GM04503 (cell line): ENCODE measurements at places on chromosomes 13 and 19.
A peak's percentile ranks its signal among the peaks of the same experiment; 100 is the strongest.

DNA sequence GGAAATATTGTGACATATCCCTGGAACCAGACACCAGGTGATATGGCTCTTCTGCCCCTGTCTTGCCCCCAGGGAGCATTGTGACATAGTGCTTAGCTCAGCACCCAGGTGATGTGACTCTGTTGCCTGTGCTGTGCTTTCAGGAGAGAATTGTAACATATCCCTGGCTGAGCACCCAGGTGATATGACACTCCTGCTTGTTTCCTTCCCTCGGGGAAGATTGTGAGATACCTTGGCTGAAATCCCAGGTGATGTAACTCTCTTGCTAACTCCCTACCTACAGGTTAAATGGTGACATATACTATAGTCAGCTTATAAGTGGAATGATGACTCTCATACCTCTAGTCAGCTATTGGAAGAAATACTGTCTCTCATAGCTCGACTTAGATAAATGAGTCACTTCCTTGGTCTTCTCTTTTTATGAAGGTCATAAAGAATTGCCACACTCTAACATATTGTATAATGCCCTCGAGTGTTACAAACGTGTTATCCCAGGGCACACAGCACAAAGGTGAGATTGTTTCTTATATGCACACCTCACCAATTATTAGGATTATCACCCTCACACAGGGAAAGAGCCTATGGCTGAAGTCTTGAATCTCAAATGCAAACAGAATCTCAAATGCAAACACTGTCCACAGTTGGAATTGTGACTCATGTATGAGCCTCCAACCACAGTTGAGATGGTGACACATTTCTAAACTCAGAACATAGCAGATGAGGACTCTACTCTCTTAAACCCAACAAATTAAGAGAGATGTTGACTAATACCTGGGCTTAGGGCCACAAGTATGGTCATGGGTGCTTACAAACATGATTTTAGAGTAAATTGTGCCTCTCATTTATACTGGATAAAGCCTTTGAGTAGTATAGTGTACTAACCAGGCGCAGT is 32.7 kb upstream of the ZNF254 start:
- DNase-seq, result peak; percentile 80

GRCh38 chr19:18218159-18218558 is 8.1 kb downstream of the PDE4C start:
- no peak for DNase-seq

- DNase-seq, result no peak
Observed at GRCh38 chr13:99103536-99103935, 97.1 kb upstream of the UBAC2 start.

DNA sequence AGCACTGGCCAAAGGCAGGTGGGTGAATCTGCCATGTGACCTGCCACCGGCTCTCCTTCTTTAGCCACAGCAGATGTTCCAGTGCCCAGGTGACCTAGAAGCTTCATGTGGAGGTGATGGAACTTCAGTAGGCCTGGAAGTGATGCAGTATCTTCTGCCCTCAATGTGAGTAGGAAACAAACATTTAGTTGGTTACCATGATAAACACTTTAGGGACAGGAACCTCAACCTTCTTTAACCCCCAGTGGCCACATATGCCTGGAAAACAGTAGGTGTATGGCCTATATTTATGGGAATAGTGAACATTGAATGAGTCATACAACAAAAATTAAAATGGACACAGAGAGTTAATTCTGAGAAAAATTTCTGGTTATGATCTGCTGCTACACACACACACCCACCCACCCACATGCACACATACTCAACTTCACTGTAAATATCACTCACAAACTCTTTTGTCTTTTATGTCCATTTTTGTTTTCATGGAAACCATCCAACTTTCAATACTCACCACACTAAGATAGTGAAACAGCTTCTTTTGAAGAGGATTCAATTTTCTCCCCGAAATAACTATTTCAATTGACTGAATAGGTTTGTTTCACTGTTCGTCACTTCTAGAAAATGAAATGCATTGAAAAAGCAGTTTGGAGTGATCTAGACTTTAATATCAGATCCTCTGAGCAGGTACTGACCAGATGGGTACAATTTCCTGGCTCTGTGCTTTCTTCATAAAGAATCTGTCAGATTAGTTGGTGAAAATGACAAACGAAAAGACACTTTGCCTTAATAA is 97.3 kb downstream of the STARD13 start:
- no peak for DNase-seq

GRCh38 chr19:41308450-41309179 is 1.4 kb upstream of the CCDC97 start:
- no peak for DNase-seq

DNA sequence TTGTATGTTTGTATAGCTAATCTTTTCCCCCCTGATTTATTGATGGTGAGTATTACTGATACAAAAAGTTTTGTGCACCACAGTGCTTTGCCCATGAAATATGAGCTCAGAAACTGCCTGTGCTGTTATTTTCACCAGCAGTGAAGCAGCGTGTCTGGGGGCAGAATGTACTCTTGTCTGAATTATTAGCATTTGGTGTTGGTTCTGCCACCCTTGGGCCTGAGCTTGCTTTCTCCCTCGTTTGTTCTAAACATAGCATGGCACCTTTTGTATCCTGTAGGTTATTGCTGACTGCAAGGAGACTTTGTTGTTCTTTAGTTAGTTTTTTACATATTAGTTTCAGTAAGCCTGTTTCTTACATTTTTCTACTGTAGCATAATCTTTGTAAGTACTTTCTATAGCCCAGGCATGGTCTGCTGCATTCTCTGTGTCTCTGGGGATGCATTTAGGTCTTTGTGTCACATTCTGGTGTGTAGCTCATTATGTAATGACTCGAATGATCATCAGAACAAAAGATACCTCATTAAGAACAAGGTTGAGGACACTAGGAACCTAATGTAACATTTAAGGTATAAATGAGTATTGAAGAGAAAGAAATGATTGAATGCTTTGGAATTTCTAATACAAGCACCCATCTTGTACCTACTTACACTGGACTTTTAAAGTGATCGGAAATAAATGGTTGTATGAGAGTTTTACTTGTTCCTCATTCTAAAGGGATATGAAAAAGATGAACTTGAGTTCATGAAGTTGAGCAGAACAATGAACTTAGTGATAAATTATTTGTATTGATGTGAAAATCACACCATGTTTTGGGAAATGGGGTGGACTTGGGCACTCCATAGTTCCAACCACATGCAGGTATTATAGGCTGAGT is 50.3 kb upstream of the GPI start:
- no peak for DNase-seq

- DNase-seq, result no peak
Observed at GRCh38 chr19:15136234-15136954, 29.2 kb downstream of the SYDE1 start.

GRCh38 chr13:80447747-80448146 is 106.8 kb upstream of the SPRY2 start:
- DNase-seq, result no peak

GRCh38 chr13:94674609-94675348 is 37.6 kb downstream of the SOX21 start:
- DNase-seq, result no peak

GRCh38 chr19:32197896-32198882 is 147.2 kb upstream of the ZNF507 start:
- no peak for DNase-seq

DNA sequence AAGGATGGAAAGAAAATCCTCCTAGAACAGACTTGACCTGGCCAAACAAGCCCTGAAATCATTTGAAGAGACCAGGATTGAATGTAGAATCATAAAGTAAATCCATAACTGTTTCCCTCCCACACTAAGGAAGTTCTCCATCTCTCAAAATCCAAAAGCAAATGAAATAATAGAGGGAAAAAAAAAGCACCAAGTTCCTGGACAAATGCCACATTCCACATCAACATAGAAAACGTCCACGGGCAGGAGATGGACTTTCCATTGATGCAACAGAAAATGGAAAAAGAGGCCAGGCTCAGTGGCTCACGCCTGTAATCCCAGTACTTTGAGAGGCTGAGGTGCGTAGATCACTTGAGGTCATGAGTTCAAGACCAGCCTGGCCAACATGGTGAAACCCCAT is 56.2 kb downstream of the INSR start:
- no peak for DNase-seq

DNA sequence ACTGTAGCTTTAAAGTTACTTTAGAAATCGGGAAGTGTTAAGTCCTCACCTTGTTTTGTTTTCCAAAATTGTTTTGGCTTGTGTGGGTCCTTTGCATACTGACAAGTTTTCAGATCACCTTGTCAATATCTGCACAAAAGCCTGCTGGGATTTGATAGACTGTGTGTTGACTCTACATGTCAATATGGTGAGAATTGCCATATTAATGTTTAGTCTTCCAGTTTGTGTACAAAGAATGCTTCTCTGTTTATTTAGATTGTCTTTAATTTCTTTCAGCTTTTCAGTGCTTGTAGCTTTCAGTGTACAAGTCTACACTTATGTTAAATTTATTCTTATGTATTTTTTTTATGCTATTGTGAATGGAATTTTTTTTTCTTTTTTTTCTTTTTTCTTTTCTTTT is 50.2 kb downstream of the SIPA1L3 start:
- no peak for DNase-seq

DNA sequence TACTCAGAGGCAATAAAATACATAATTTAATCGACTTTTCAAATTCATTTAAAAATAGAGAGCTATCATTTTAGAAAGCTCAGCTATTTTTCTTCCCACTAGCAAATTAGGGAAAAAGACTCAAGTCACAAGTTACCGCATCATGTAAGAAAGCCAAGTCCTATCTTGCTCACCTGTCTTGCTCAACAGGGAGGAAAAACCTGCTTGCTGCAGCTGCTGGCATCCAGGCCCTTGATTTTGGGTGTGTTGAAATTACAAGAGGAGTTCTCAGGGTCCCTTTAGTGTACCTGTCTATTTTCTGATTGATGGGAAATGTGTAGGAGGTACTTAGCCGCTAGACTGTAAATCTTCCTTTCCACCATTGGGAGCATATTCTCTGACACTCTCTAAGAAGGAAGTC is 22.2 kb downstream of the SLC10A2 start:
- no peak for DNase-seq

GRCh38 chr19:3234800-3235199 is 10.3 kb downstream of the CELF5 start:
- DNase-seq, result no peak

GRCh38 chr13:37769078-37769477 is 100.5 kb downstream of the TRPC4 start:
- no peak for DNase-seq

DNA sequence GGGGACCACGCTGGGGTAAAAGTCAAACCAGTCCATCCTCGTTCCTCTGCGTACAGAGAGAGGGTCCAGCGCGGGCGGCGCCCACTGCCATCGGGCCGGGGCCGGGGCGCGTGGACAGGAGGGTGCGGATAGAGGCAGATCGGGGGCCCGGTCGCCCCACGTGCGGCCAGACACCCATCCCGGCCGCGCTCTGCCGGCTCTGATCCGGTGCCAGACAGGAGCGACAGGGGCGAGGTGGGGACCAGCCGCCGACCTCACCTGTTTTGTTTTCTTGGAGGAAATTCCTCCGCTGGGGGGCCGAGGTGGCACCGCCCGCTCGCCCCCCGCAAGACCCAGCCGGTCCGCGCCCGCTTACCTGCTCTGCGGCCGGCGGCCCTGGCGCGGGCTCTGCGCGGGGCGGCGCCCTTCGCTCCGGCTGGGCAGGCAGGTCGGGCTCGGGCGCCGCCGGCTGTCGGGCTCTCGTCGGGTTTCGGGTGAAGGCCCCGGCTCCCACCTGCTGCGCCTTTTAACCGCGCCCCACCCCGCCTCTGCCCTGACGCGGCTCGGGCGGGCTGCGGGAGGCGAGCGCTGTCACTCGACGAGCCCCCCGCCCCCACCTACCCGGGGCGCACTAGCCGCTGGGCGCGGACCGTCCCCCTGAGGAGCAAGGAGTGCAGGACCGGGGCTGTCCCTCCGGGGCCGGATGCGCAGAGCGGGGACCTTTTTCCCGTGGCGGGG is at the start of gene GJB6:
Gene GJB6, minus strand, starts transcription at position 481 of the 717 bp plus-strand sequence. CDS start 8,839 bp downstream, outside the sequence.
- DNase-seq, result no peak

- no peak for DNase-seq
Observed at GRCh38 chr13:43383498-43384165, 360.2 kb downstream of the DNAJC15 start.

DNA sequence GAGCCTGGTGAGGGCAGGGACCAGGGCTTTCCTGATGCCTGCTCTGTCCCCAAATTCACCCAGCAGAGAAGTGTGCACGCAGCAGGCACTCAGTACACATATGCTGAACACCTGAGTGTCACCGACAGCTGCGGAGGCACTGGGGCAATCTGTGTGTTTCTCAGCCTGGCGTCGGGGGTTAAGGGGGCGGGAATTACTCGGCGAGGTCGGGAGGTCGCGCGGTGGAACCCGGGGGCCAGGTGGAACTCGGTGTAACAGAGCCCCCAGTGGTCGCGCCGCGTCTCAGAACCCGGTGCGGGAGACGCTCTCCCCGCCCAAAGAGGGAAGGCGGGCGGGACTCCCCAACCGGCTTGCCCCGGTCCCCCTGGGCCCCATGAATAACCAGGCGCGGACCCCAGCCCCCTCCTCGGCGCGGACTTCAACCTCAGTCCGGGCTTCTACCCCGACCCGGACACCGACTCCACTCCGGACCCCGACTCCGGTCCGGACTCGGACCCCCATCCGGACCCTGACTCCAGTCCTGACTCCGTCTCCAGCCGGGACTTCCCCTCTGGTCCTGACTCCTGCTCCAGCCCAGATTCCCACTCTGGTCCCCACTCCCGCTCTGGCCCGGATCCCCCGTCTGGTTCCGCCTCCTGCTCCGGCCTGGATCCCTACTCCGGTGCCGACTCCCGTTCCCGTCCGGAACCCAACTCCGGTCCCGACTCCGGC is at the start of gene SELENOV:
Gene SELENOV, plus strand, starts transcription at position 300 of the 711 bp plus-strand sequence. Its CDS starts 74 bp downstream, at position 374.
- DNase-seq, result no peak

DNA sequence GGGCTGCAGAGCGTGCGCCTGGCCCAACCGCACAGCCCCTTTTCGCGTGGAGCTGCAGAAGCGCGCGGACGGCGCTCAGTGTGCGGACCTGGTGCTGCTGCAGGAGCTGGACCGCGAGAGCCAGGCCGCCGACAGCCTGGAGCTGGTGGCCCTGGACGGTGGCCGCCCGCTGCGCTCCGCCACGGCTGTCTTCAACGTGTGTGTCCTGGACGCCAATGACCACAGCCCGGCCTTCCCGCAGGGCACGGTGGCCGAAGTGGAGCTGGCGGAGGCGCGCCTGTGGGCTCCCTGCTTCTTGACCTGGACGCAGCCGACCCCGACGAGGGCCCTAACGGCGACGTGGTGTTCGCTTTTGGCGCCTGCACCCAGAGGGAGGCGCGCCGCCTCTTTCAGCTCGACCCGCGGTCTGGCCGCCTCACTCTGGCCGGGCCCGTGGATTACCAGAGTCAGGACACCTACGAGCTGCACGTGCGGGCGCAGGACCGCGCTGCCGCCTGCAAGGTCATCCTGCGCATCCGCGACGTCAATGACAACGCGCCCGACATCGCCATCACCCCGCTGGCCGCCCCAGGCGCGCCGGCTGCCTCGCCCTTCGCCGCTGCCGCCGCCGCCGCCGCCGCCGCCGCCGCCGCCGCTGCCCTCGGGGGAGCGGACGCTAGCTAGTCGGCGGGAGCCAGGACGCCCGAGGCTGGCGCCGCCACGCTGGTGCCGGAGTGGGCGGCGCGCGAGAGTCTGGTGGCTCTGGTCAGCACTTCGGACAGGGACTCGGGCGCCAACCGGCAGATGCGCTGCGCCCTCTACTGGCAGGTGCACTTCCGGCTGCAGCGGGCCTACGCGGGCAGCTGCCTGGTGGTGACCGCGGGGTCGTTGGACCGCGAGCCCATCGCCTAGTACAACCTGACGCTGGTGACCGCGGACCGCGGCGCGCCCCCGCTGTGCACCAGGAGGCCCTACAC is 172.2 kb downstream of the OLFM4 start:
- no peak for DNase-seq
